Fibroblast of skin of left biceps (primary cell): ENCODE measurements at places on chromosomes 5 and 9.

DNA sequence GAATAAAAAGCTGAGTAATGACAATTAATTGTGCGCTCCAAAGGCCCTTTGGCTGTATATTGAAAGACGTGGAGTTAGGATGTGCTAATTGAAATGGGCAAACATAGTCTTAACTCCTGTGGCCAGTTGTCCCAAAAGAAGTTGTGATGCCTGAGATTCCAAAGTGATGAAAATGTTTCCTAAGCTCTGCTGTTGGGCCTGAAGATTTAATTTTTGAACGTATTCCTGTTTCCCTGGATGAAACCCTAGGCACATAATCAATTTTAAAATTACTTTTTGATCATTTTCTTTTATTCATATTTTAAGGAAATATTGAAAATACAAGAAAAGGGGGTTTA, 87.9 kb downstream of the PRDM6 start:
- no peak for DNase-seq

GRCh38 chr5:117454716-117455212, 880.1 kb upstream of the SEMA6A start:
- no peak for DNase-seq

- DNase-seq: no peak
These were observed at the start of gene TLX3 for GRCh38 chr5:171308453-171309275. Gene TLX3 (plus strand): TSS chr5:171309248. CDS start chr5:171309366, 118 bp downstream.

DNA sequence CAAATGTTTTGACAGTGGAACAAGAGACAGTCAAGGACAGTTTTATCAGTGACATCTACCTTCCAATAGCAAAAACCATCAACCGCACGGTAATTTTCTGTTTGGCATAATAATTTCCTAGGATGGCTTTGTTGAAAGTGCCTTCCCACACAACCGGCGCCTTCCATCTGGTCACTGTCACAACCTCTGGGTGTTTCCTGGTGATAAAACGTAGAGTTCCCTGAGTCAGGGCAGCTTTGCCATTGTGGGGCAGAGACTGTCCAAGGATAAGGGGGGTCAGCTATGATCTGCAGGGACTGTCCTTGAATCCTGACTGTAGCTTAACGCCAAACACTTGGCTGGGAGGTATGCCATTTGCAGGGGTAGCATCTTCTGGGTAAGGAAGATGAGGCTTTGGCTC, 47.6 kb downstream of the GGTA1 start:
- DNase-seq: no peak

DNA sequence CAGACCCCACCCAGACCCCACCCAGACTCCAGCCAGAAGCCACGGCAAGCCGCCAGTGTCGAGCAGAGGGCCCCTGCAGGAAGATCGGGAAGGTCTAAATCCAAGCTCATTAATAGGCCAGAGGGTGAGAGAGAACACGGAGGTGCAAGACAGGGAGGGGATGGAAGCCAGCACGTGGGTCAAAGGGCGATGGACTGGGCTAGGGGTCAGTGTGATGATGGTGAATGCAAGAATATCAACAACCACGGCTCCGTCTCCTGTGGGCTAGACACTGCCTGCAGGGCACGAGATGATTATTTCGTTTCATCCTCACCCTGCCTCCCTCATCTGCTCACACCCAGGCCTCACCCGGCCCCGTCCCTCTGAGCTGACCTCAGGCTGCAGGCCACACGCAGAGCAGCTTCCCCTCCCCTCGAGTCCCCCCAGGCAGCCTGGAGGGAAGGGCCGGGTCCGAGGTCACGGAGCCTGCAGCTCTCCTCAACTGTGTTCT, 122.0 kb downstream of the COL23A1 start:
- no peak for DNase-seq

GRCh38 chr5:86070719-86071118, 547.0 kb upstream of the COX7C start:
- no peak for DNase-seq

GRCh38 chr9:70222354-70222753, 36.4 kb upstream of the SMC5 start:
- DNase-seq: no peak

DNA sequence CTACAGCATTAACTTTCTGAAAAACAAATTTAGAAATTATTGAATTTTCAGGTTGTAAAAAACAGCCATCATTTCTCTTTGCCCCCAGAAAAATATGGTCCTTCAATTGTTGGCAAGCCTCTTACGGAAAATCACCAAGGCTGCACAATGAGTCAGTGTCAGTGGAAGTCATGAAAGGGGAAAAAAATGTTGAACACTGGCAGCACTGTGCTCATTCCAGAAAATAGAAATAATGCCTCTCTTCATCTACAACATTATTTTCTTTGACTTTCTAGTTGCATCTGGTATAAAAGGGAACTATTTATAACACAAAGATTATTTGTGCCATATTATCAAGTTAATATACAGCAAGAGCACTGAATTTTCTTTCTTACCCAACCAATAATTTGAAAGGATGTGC, 26.7 kb upstream of the STK32A start:
- no peak for DNase-seq

DNA sequence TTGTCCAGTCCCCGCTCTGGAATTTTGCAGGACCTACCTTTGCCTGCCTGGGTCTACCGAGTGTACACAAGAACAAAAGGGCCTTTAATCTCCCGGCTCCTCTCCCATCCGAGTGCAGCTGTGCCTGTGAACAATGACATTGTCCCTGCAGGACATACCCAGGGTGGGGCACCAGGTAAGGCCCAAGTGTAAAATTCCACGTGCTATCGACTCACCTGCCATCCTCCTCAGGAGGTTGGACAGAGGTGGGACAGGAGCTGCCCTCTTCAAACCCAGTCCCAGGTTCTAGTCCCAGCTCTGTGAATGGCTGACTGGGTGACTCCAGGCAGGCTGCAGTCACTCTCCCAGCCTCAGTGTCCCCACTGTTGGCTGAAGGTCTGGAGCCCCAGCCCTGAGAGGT, 159.6 kb upstream of the ALDH1B1 start:
- no peak for DNase-seq

DNA sequence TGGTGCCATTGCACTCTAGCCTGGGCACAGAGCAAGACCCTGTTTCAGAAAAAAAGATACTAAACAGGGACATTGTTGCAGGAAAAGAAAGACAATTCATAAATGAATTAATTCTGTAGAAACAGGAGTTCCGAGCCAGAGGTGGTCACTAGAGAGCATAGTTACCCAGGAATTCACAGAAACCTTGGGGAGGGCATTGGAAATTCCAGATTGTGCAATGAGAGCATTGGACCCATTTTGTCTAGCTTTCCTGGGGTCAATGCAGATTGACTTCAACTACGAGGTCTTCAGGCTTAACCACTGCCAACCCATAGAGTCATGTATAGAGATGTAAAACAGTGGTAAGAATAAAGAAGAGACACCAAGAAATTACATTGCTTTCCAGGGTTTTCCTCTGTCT, 63.1 kb downstream of the ABHD17B start:
- no peak for DNase-seq

DNA sequence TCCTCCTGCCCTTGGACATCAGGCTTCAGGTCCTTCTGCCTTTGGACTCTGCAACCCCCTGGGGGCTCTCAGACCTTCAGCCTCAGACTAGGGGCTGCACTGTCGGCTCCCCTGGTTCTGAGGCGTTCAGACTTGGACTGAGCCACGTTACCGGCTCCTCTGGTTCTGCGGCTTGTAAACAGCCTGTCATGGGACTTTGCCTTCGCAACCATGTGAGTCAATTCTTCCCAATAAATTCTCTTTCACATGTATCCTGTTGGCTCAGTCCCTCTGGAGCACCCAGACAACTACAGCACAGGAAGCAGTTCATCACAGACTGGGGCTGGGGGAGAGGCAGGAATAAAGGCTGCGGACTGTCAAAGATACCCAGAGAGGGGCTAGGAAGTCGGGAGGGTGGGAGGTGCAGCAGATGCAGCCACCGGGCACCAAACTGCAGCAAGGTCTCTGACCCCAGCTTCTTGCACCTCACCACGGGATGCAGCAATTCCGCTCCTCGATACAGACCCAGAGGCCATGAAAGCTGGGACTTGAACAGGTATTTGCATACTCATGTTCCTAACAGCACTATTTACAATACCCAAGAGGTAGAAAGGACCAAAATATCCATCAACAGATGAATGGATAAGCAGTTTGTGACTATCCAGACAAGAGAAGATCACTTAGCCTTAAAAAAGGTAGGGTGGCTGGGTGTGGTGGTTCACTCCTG, 100.8 kb downstream of the COL23A1 start:
- no peak for DNase-seq

DNA sequence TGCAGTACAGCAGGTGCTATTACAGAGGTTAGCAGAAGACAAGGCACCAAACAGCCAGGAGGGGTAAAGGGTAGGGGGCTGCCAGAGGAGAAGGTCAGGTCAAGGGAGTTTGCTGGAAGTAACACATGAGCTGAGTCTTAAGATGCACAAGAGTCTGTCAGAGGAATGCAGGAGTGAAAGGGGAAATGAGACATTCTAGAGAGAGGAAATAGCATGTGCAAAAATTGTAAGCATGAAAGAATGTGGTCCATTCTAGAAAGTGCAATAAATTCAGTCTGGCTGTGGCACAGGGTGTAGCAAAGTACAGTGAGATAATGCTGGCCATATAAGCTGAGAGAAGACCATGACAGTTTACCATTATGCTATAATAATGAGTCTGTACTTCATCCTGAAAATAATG, 6.6 kb downstream of the GOLGA1 start:
- DNase-seq: no peak

GRCh38 chr5:91219803-91220371, 163.2 kb downstream of the ARRDC3 start:
- no peak for DNase-seq

DNA sequence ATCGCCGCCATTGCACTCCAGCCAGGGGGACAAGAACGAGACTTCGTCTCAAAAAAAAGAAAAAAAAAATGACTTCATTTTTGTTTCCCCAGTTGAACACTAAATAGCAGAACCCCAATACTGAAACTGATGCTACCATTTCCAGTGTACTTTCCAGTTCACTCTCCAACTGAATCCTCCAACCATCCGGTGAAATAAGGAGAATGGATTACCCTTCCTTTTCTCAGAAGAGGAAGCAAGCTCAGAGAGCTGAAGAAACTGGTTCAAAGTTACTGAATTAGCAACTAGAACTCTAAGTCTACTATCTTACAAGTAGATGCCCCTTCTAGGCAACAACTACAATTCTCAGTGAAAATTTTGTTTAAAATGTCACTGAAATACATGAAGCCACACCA, 3.9 kb downstream of the FAM13B start:
- no peak for DNase-seq
